ENCODE measurements at places on chromosomes 5 and 9.

GRCh38 chr9:73839471-73839870 lies 657.7 kb upstream of the RORB start:
- no peak for DNase-seq

- DNase-seq, result no peak
Measured at GRCh38 chr9:16602494-16602893, 268.0 kb downstream of the BNC2 start.

DNA sequence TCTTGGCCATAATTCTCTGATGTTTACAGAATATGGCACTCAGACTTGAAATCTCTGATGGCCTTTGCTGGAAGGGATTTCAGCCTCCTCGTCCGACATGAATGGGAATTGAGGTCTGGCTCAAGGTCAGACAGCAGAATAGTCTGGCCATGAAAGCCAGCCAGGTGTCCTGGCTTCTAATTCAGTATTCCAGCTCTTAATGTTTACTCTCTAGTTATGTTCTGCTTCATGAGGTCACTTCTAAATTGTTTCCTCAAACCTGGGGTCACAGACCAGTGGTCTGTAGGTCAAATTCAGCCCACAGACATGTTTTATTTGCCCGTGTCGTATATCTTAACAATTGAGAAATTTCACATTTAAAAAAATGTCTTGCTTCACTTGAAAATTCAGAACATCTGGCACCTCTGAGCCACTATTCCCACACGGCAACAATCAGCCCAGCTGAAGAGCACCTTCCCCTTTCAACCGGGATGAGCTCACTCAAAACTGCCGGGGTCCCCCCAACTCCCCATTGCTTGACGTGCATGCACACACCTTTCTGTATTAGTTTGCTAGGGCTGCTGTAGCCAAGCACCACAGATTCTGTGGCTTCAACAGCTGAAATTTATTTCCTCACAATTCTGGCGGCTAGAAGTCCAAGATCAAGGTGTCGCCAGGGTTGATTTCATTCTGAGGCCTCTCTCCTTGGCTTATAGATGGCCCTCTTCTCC lies 243.5 kb downstream of the ENC1 start:
- DNase-seq, result no peak

DNA sequence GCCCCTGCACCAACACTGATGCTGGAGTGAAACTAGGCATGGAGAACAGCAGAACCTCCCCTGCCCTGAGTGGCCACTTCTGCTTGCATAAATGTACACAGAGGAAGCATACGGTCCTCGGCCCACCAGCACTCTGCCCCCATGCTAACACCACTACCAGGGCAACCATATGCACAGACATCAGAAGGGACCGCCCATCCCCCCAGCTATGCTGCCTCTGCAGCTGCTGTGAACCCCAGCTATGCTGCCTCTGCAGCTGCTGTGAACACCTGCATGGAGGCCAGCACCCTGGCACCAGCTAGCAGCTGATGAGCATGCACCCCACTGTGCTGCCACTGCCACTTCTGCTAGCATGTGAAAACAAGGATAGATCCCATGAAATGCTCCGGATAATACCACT lies 250.3 kb downstream of the TUSC1 start:
- DNase-seq, result no peak

- DNase-seq, result no peak
Measured at GRCh38 chr9:6226696-6227095, 11.1 kb downstream of the IL33 start.

- no peak for DNase-seq
Measured at GRCh38 chr5:68456756-68457217, 241.2 kb downstream of the PIK3R1 start.

- DNase-seq, result no peak
Measured at GRCh38 chr9:6076851-6077250, 61.4 kb upstream of the RANBP6 start.

DNA sequence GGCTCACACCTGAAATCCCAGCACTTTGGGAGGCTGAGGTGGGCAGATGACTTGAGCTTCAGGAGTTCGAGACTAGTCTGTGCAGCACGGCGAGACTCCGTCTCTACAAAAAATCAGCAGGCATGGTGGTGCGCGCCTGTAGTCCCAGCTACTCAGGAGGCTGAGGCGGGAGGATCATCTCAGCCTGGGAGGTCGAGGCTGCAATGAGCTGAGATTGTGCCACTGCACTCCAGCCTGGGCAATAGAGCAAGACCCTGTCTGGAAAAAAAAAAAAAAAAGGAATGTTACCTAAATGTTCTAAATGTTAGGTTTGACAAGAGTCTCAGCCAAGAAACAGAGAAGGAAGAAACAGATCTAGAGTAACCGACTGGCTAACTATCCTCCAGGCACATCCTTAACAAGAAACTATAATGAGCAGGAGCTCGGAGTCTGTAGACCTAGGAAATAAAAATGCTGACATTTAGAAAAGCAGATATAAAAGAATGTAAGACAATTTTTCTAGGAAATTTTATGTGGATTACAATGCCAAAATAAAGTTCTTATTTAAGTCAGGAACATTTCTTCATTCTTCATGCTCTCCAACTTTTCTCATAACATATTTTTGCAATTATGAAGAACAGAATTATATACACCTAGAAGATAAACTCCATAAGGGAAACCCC lies 166.6 kb upstream of the TBCA start:
- DNase-seq, result no peak

DNA sequence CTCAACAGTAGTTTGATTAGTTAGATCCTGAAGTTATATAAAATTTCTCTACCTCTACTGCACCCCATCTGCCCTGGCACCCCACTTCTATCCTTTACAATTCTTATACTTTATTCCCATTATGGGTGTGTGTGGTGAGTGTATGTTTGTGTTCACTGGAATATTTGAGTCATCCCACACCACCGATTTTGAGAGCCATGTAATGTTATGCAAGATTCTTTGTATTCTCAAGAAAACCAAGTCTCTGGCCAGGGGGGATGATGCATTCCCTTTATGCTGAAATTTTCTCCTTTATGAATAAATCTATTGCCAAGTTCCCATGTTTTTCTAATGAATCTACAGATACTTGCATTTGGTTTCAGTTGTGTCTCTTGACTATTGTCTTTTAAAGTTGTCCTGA lies 266.8 kb downstream of the ARHGEF28 start:
- no peak for DNase-seq

DNA sequence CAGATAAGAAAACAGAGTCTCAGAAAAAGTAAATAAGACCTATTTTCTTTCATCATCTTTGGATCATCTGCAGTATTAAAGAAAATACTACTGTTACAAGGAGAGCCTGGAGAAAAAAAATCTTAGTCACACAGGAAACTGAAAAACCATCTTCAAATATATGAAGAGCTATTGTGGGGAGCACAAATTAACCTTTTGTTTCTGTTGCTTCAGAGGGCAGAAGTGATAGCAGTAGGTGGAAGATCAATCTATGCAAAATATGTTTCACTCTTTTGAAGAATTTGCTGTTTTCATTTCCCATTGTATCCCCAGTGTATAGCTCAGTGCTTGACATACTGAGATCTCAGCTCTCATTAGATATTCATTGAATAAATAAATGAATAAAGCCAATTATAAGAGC lies 13.1 kb upstream of the CEMIP2 start:
- no peak for DNase-seq

All from stimulated activated CD8-positive, alpha-beta memory T cell treated with anti-CD3 and anti-CD28 coated beads, Interleukin-4, amount 100 ng/mL, for 1 hour (primary cell).